ENCODE measurements at places on chromosomes 12 and 14.

DNA sequence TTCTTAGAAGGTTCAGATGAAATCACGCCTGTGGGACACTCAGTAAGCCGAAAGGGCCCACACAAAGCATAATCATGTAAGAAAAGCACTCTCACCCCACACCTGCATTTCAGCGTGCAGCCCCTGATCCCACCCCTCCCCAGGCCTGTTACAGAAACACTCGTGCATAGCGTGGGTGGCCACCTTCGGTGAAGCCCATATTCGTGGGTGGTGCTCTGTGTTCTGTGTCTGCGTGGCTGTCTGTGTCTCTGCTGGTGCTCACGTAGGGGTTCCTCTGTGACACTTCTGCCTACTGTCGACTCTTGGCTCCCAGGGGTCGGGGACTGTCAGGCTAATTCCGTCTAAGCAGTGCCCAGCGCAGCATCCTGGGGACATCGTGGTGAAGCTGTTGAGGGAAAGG lies 74.0 kb downstream of the B4GALNT3 start:
- no peak for DNase-seq

DNA sequence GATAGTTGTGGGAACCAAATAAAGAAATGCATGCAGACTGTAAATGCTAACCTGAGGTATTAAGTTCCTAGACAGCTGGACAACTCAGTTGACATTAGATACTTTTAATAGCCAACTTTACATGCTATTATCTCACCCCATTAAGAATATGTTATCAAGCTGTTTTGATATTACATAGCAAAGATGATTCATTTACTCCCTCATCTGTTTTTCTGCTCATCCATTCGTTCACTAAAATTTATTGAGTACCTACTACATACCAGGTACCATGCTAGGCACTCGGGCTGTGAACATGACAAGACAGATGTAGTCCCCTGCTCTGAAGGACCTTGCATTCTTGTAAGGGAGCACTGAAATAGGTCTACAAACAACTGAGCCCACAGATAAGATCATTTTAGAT lies 192.4 kb downstream of the DACT1 start:
- DNase-seq: no peak

DNA sequence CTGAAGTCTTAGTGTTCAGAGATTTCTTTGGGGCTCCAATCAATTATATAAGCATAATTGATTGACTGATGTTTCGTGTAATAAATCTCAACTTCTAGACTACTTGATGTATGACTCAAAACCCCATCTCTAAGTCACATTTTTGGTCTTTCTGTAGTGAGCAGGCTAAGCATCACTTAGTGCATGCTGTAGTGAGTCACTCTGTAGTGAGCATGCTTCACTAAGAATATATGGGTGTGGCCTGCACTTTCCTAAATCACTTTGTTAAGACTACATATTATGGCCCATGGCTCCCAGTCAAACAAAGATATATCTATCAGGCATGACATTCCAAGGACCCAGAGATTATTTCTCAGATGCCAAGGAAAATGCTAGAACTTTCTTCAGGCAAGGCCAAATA lies 909.4 kb upstream of the LRFN5 start:
- DNase-seq: no peak

GRCh38 chr12:47449797-47450196 lies 256.0 kb downstream of the RPAP3 start:
- DNase-seq: no peak

DNA sequence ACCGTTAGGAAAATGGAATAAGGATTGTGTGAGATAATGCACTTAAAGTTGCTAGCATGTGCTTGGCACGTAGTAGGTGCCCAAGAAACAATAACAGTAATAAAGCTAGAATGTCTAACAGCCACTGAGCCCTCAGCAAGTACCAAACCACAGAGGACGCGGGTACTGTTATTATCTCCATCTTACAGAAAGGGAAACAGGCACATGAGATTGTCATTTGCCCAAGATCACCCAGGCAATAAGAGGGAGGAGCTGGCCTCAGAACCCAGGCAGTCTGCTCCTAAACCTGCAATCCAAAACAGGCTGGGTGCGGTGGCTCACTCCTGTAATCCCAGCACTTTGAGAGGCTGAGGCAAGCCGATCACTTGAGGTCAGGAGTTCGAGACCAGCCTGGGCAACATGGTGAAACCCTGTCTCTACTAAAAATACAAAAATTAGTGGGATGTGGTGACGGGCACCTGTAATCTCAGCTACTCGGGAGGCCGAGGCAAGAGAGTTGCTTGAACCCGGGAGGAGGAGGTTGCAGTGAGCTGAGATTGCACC lies 5.1 kb upstream of the SDS start:
- DNase-seq: no peak

DNA sequence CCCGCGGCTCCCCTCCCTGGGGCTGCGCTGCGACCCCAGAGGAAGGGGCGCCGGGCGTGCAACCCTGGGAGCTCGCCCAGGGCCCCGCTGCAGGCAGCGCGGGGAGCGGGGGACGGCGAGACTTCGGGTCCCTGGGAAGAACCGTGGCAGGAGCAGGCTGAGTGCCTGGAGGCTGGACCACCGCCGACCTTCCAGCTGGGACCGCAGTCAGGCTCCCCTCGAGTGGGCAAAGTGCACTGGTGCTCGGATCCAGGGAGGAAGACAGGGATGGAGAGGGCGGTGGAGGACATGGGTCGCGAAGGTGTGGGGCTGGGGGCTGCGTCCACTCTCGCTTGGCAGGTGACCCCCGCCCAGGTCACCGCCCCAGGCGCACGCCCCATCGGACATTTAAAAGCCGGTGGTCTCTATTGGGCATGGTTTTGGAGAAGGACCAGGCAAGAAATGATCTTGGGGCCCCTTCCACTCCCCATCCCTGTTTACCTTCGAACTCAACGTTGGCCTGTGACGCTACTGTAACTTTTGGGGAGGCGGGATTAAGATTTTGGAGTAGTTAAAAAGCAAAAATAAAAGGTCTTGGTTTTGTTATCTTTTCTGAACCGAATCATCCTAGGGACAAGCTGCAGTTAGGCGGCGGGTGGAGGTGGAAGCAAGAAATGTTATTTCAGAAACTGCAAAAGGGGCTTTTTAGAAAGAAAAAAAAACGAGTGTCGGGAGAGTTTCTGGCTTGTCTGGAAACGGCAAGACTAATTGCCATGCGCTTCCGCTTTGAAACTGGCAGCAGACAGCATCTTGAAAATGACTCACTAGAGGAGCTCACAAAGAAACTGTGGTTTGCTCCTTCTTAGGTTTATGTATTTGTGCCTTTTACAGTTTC lies 1.0 kb downstream of the ELK3 start:
- DNase-seq: peak; percentile 75

- DNase-seq: peak; percentile 66
Observed at GRCh38 chr12:57521525-57522010, 1.1 kb upstream of the MBD6 start.

DNA sequence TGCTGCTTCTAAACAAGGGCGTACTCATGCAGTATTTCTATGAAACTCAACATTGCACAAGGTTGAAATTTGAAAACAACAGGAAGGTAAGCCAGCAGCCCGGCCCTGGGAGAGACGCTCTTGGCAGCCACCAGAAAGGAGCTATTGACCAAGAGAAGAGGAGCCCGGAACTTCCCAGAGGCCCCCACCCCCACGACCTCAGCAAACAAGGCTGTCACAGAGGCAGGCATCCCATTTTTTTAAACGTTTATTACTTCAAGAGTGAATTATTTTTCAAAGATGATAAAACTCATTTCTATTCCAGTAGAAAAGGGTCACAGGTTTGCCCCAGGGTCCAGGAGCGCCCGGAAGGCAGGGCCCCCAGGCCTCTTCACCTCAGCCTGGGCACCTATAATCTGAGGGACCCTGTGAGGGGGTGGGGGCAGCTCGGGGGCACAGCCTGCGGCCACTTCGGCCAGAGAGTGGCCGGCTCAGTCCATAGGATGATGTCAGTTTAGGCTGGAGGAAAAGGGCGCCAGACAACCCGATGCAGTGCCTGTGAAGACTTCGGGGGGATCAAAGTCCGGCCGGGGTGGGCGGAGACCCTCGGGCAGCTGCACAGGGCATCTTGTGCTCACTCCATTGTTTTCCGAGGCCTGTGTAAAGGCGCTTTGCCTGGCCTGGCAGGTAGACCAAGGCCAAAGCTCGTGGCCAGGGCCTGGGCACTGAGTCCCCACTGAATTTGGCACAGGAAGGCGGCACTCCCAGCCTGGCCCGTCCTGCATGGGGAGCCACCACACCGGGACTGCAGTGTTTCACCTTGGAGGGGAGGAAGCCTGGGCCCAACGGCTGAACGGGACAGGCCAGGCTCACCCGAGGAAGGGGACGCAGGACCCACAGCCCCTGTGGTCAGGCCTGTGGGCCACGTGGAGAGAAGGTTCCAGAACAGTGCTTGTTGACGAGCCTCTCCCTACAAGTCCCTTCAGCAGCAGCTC lies 86.0 kb downstream of the SCARB1 start:
- DNase-seq: no peak

DNA sequence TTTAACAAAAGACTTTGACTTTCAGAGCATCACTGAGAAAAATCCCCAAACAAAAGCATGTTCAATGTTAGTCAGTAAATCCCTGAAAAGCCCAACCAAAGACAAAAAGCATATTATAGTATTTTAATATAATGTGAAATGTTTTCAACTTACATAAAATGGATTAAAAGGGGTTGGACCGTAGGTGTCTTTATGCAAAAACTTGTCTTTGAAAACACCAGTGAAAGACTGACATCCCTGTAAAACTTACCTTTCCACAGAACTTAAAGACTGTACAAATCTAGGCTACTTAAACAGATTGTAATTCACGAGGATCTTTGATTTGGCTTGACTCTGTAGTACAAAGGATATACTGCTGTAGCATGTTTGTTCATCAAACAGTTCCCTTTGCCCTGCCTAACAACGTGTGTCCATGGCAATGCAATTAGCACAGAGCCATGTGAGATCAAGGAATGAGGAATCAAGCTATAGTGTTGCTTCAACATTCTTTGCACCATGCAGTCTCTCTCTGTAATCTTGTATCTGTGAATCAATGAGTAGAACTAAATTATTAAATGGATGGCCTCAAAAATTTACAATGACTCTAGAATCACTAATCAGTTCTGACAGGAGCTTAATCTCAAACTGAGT lies 138.5 kb upstream of the SYT1 start:
- no peak for DNase-seq

GRCh38 chr12:2543801-2544200 lies 251.0 kb upstream of the FKBP4 start:
- DNase-seq: no peak

GRCh38 chr12:5912437-5913334 lies 32.4 kb downstream of the ANO2 start:
- DNase-seq: no peak

DNA sequence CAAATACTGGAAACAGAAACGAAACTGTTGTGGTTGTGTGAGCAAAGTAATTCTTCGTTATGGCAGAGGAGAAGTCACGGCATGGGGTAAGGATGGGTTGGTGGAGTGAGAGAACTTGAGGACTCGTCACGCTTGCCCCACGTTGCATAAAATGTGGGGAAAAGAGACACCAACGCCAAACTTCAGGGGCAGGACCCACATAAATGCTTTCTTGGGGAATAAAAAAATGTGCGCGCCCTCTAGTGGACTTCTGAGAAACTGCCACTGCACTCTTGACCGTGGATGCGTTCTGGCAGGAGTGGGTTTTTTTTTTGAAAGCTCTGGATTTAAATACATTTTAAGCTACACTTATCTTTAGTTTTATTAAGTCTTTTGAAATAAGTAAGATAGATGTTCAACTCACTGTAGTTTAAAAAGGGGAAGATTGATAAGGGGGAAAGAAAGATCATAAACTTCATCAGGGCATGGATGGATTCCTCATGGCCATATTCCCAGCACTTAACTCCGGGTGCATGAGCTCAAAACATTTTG lies 4.1 kb upstream of the IGF1 start:
- DNase-seq: peak; percentile 29

GRCh38 chr12:131830335-131830913 lies 2.2 kb downstream of the MMP17 start:
- no peak for DNase-seq

GRCh38 chr12:117272690-117273089 lies 82.4 kb upstream of the FBXO21 start:
- DNase-seq: no peak

DNA sequence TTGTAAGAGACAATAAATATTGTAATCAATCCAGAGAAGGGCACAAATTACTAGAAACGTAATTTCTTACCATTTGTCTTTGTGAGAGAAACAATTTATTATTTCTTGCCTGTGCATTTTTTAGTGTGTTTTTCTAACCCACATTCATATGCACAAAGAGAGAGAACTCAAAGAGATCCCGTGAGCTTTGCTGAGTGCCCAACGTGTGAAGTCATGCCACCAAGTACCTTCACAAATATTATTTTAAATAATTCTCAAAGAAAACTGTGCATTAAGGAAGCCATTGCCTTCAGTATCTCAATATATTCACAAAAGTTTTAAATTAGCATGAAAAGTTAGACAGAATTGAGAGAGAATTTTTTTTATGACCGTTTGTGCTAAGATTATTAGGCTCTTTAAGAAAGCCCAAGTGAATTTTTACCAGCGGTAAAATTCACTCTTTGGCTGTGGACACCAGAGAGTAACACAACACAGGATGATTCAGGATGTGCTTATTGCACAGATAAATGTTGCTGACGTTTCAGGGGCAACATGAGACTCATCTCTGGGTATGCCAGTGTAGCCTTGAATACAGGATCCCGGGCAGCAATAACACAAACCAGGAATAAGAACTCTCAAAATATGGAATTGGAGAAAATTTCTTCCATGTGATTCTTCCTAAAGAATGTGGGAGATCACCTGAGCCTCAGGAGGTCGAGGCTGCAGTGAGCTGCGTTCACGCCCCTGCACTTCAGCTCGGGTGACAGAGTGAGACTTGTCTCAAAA lies 2.9 kb downstream of the ARHGDIB start:
- DNase-seq: no peak

- no peak for DNase-seq
Observed at GRCh38 chr14:31828946-31829868, 247.9 kb upstream of the ARHGAP5 start.

DNA sequence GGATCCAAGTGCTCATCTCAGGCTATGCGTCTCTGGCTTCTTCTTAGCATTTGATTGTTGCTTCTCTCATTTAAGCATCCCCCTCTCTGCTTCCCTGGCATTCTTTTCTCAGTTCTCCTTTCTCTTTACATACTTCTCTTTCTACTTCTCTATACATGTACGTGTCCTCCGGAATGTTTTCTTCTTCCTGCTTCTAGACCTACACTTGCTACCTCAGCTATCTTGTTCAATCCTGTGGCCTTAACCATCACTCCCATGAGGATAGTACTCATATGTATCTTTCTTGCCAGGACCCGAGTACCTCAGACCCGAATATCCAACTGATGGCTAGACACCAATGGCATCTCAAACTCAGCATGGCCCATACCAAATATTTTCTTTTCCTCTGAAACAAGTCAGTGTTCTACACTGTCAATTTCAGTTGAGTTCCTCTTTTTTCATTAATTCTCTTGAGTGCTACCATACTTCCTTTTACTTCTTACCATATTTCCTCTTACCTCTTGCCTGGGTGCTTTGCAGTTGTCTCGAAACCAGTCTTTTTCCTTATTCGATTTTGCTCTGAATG lies 115.1 kb upstream of the SLC38A2 start:
- no peak for DNase-seq

All from CD8-positive, alpha-beta memory T cell (primary cell).